ENCODE measurements at places on chromosomes 6 and 20.

GRCh38 chr6:158488065-158488464 lies 71.8 kb upstream of the TMEM181 start:
- DNase-seq = no peak

DNA sequence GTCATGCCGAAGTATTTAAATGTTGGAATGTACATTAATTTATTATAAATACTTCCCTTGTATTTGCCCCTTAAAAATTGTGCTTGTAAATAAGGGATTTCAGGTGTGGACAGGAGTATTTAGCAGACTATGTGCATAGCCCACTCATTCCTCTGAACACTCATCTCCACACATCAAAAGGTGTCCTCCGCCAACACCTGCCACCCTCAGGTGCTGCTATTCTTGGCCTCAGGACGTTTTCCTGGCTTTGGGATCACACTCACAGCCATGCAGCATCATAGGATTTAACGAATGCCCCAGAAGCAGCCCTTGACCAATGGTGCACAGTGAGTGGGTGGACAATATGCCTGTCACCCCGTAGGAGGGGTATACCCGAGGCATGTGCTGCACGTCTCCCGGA lies 230.9 kb downstream of the ZNF217 start:
- DNase-seq = no peak

DNA sequence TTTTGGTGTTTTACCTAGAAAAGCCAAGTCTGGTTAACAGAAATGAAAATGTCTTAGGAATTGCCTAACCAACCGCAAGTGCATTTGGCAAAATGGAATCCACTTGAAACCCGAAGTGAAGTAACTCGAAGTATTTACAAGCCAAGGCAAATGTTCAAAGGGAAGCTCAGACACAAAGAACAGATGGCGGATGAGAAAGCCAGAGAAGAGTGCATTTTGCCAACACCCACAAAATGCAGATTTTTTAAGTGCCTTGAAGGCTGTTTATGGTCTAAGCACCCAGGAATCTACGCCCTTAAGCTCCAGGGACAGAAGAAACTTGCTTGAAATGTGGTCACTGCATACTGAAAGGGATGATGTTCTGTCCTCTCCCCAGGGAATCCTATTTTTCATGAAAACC lies 70.0 kb upstream of the TBXT start:
- no peak for DNase-seq

- DNase-seq = no peak
These were observed 793 bp downstream of the GMPR start for GRCh38 chr6:16238963-16239797.

- DNase-seq = no peak
These were observed 39.0 kb upstream of the CCDC28A start for GRCh38 chr6:138734585-138734984.

- no peak for DNase-seq
These were observed 58.0 kb upstream of the MYO6 start for GRCh38 chr6:75691012-75691411.

DNA sequence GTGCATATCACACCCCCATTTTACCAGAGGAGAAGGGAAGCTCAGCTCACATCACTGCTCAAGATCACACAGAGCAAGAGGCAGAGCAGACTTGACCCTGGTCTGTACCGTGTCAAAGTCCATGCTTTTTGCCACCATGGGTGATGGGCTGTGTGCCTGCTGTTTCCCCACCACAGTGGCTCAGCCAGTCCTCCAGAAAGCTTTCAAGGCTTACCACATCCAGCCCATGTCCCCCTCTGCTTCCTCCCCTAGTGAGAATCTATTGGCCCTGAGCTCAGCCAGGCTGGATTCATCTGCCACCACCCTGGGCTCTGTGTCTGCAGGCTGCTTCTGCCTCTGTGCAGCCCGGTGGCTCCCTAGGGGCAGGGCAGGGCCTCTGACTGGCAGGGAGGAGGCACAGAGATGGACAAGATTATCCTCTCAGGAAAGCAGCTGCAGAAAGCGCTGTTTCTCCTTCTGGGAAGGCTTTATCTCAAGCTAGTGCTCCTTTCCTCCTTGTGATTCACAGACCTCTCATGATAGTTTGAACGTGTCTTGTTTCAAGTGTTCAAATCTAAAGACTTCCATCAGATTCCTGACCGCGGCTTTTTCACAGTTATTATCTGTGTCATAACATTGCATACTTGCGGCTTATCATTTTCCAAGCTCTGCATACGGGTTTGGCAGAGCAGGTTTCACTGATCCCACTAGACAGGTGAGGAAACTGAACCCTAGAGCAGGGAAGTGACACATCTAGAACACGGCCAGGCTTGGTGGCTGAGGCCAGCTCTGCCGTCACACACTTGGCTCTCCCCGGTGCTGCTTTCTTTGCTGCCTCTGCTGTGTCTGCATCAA lies 37.4 kb downstream of the VEGFA start:
- no peak for DNase-seq

GRCh38 chr6:144266091-144266649 lies 19.0 kb upstream of the UTRN start:
- DNase-seq = no peak

DNA sequence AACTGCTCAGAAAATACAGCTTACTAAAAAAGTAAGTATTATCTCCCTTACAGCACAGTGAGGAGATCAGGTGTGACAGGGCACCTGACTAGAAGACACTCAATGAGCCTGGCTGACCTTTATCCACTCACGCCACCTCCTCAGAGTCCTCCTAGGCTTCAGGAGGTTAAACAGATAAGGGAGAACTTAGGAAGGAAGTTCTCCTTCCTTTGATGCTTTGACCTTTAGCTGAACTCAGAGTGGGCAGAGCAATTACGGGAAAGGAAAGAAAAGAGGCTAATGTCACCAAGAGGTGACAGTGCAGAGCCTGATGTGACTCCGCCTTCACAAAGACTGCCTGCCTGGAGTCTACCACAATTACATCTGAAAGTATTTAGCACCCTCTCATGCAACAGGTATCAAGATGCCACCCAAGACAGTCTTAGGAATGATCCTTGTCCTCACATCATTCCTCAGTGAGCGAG lies 36.7 kb downstream of the MAN1A1 start:
- no peak for DNase-seq

DNA sequence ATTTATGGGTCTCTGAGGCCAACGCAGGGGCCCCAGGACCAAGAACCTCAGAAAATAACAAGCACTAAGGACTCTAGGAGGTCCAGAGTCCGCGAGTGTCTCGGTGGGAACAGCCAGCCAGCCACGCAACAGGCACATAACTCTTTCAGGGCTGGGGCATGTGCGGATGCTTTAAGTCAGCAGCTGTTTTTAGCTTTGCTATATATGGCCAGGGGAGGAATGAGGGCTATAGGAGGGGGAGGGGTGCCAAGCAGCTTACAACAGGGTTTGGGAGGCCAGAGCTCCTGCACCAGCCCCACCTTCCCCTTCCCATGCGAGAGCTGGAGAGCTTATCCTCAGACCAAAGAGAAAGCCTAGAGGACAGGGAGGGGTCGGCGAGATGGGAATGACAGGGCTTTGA lies 6.2 kb downstream of the JPH2 start:
- DNase-seq = no peak

DNA sequence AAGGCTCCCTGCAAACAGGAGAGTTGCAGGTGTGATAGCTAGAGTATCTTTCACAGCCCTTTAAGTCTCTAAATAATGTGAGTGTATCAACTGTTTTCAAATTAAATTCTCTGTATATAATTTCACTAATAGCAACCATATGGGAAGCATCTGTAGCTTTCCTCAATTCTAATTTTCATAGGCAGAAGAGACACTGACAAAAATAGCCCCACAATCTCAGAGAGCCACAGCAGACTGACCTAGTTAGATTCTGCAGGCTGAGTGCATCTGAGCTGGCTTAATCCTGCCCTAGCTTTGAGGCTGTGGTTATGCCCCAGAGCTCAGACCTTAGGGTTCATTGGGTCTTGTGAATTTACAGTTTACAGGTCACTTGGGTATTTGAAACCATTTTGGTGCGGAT lies 63.9 kb downstream of the MAP7 start:
- DNase-seq = no peak

DNA sequence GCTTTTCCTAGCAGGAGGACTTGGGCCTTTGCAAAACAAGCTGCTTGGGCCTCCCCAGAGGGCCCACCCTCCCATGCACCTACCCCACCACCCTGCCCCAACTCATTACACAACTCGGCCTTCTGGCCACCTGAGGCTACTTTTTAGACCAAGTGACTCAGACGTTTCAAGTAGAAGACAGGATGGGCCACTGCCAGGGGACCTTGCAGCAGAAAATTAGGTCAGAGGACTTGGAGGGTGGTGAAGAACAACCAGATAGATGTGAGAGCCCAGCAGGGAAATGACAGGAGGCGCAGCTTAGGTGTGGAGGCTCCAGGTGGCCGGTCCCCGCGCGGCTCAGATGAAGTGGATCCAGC lies 1.4 kb downstream of the PPP1R3D start:
- DNase-seq = no peak

- no peak for DNase-seq
These were observed 7.0 kb downstream of the SOD2 start for GRCh38 chr6:159686040-159686439.

DNA sequence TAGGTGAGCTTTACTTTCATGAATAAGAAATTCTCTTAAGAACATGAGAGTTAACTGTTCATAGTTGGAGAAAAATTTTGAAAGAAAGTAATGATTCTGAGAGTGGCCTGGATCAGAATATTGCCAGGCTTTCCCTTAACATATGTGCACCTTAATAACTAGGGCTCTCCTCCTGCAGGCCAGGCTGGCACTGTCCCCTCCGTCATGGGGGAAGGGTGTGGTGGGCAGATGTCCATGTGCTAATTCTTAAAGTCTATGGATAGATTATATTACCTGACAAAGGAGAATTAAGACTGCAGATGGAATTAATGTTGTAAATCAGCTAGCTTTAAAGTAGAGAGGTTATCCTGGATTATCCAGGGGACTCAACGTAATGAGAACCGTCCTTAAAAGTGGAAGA lies 10.9 kb upstream of the KLHL32 start:
- DNase-seq = no peak

- DNase-seq = peak; percentile 1
These were observed 208.8 kb downstream of the RNF144B start for GRCh38 chr6:18595774-18596530.
